ENCODE measurements at places on chromosomes 4 and X. TPM values are rescaled to one million over a fixed set of nuclear protein-coding genes. Genes with fewer than 3 reads are reported as not detected.

DNA sequence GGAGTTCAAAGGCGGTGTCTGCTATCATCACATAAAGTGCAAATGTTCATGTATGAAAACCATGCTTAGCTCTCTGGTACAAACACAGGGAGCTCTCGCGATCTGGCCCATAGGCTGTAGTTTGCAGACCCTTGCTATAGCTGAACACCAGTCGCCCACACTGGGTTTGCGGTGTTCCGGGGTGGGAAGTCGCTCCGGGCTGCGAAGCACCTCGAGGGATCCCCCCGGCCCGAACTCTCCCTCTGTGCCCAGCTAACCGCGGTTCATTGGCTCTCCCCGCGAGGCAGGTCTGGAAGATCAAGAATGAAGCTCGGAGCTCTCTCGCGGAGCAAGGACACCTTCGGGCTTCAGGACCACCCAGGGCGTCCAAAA, 341 bp upstream of the PRPS2 start:
- DNase-seq, result no peak

- DNase-seq, result peak; percentile 3
These were observed 243.8 kb downstream of the PPP3CA start for GRCh38 chr4:101103381-101104142.

DNA sequence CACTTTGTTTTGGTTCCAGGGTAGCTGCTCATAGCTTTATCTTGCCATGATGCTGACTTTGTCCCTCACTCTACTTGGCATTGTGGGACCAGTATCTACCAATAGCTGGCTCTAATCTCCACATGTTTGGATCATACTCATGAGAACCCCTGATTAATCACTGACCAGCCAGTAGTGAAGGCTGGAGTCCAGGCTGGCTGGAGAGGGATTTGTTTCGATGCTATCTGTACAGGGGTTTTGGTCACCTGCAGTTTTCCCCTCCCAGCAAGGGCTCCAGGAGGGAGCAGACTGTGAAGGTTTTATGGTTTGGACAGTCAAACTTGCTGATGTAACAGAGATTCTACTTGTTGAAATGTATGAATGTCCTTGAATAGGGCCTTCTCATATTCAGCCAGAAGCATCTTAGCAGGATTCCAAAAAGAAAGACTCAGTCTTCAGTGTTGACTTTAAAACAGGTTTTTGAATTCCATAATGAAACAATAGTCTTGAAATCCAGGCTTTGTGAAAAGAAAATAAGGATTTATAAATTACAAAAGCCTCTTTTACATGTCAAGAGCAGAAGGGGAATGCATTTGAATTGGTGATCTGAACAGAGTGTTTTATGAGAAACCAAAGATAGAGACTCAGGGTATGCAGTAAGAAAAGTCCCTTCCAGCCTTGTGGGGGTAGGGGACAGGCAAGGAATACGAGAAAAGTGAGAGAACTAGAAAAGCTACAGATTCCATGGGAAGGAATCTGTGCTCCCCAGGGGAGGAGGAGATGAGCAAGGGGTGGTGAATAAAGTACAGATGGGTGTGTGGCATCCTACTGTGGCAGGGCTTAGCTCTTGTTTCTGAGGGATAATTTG, 103.1 kb upstream of the SHISA3 start:
- DNase-seq, result no peak

- no peak for DNase-seq
These were observed 943.0 kb upstream of the PRKX start for GRCh38 chrX:4656419-4656818.

- DNase-seq, result no peak
These were observed 284.8 kb upstream of the FGF13 start for GRCh38 chrX:138996268-138996667.

DNA sequence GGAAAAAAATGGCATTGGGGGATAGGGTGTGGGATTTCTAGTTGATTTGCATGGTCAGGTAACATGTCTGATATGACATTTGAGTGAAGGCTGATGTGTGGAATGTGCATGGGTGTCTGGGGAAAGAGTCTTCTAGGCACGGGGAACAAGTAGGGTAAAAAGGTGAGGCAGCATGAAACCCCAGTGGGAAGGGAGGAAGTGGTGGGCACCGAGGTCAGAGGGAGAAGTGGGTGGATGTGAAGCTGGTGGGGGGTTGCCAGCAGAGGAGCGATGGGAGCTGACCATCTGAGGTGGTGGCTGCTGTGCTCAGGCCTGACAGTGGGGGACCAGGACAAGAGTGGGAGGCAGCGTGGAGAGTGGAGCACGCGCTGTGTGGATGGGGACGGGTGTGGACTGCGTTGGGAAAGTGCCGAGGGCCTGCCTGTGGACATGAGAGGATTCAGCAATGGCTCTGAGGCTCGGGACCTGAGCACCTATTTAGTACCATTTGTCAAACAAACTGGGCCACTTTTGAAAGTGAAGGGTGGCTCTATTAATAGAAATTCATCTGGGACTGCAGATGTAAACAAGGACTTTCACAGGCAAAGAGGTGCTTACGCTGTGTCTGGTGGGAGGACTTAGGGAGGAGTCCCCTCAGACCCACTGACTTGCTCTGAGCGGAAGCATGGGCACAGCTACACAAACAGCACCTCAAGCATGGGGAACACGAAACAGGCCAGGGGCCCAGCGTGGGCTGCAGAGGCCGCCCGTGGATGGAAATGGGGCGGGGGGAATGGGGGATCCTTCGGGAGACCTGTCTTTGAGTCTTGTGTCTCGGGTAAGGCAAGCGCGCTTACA, 16.7 kb upstream of the S100P start:
- no peak for DNase-seq

GRCh38 chr4:94463771-94464170, 12.0 kb downstream of the PDLIM5 start:
- DNase-seq, result peak; percentile 62

Gene CSAG2
- polyA plus RNA-seq, result not detected

Gene SSX2B
- polyA plus RNA-seq, result not detected

DNA sequence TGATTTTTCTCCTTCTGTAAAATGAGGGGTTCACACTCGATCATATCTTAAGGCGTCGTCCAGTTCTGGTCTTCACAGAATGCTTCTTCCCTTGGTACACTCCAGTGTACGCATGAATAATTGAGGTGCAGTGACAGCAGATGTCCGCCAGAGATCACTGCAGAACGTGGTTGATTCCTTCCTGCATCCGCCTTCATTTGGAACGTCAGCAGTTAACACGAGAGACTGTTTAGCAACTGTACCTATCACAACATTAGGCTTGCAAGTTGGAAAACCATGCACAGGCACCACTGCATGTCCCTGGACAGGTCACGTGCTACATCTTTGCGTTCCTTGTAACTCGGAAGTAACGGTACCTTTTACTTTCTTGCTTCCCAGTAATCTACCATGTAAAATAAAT, 66.0 kb upstream of the GEMIN8 start:
- peak; percentile 71 for DNase-seq

Gene POU3F4
- not detected for polyA plus RNA-seq

DNA sequence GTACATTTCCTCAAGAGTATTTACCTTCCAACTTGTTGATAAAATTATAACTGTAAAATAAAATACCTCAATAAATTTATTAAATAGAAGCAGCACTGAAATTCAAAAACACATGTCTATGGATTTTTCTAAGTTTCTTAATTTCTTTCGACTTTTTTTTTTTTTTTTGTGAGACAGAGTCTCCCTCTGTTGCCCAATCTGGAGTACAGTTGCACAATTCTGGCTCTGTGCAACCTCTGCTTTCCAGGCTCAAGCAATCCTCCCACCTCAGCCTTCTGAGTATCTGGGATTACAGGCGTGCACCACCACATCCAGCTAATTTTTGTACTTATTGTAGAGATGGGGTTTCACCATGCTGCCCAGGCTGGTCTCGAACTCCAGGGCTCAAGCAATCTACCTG, 79.8 kb downstream of the IQCM start:
- DNase-seq, result peak; percentile 43

- DNase-seq, result no peak
These were observed 717.8 kb upstream of the PCDH7 start for GRCh38 chr4:30002341-30002740.

Gene SUPT20HL1
- not detected for polyA plus RNA-seq

Gene CXCL5
- not detected for polyA plus RNA-seq

DNA sequence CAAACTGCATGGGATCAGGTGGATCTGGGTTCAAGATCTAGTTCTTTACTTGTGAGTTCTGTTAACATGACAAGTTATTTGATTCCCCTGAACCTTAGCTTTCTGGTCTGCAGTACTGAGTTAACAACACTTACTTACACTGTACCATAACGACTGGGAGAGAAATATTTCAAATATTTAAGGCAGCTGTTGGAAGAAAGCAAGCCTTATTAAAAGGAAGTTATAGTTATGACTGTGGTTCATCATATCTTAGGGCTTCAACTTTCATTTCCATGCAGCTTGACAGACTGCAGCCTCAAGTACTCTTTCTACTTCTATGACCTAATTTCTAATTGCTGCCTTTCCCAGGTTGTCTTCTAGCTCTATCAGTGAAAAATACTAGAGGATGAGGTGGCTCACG, 40.0 kb upstream of the PDGFRA start:
- peak; percentile 4 for DNase-seq

DNA sequence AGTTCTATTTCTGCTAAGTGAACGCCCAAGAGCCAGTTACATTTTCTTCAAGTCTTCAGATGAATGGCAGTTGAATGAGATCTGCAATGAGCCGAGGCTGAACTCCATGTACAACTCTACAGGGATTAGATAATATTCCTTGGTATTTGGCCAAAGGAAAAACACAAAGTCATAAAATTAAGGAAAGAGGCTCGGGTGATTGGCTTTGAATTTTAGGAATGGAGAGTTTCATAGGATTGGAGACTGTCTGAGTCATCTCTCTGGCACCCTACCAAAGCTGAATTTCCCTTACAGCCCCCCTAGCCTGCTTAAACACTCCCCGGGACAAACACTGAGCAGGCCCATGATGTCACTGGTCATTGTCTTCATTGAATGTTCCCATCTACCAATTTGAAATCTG, 188.0 kb upstream of the C1QTNF7 start:
- DNase-seq, result no peak

Gene SPANXA1
- polyA plus RNA-seq, result not detected

DNA sequence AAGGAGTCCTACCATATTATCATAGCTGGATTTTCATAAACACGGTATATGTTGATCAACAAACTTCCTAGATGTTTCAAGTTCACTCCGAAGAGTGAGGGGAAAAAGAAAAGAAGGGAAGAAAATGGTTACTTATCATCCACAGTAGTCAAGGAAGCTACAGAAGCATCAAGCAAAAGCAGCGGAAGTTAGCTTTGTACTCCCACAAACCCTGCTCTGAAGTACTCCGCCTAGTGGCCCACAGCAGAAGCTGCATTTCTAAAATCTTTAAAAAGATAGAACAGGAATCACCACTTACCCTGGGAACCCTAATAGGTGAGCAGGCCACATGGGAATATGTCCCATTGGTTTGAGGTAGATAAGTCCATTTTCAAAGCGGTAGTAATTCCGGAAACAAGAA, 28.5 kb upstream of the FRG1 start:
- peak; percentile 8 for DNase-seq

DNA sequence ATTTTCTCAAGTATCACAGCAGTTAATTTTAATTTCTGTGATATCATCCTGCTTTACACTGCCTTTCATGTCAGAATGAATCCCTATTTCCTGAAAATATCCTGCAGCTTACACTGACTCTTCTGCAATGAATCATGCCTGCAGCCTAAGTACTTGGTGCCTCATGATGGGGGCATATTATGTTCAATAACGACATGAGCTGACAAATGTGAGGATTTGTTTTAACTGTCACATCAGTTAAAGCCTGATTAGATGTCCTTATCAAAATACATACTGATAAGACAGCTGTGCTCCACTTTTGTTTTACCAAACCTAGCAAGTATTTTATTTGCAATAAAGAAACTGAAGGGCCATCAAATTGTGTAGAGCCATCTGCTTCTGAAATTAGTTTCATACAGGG, 359.9 kb upstream of the AGA start:
- no peak for DNase-seq

Gene MAGEB10
- not detected for polyA plus RNA-seq

DNA sequence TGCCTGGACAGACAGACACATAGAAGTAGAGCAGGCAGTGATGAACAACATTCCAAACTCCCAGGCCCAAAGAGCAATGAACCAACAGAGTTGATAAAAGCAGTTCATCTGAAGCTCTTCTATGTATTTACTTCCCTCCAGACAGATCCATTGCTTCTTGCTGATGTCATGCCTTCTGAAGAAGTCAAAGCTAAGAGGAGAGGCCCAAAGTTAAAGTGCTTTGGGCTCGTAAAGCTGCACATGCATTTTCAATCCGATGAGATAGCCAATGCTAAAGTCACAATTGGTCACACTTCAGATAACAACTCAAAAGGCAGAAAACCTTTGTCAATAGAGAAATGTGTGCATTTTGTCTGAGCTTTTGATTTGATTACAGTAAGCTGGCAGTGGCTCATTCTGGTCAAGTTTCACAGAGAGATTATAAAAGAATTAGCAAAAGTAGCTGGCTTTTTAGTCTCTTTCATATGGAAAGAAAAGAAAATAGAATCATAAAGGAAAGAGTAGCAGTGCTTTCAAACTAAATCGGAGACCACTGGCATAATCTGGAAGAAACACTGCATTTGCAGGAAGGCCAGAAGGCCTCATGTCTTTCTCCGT, 82.0 kb downstream of the GPC4 start:
- no peak for DNase-seq

- no peak for DNase-seq
These were observed 58.0 kb upstream of the KLF3 start for GRCh38 chr4:38605753-38606586.

GRCh38 chrX:150768580-150769190, 75.5 kb downstream of the MTMR1 start:
- DNase-seq, result no peak

Gene UBL4A
- polyA plus RNA-seq, result 45.2 TPM

DNA sequence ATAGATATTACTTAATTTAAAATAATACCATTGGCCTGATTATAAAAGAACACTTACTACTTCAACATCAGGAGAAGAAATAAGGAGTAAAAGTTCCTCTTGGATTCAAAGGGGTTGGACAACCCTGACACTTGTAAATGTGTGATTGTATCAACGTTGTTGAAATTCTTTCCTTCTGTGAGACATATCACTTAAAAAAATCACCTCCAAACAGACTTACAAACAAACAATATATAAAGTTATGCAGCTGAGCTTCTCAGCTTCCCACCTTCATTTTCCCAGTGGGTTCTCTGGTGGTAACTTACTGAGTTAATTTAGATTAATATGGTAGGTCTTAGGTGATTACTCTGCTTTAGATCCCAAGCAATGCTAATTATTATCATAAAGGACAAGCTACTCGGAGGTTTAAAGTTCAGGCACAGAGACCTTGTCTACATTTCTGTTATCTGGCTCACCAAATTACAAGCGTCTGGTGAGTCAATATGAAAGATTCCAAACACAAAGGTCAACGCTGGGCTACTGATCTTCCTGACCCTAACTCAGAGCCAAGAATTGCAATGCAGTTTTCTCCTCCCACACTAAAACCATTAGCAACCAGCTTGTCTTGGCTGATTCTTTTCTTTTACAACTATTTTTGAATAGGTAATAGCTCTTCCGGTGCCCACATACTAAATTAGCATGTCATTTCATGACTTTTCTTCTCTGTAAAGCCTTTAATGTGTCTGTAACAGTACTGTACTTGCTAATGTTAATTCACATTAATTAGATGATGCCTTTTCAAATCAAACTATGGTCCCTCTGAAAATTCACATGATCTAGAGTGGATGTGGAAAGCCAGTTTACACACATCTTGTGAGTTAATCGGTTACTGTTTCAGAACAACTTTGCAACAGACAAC, 157.6 kb downstream of the RASL11B start:
- DNase-seq, result peak; percentile 77
